ENCODE measurements at places on chromosomes 3 and 15.

DNA sequence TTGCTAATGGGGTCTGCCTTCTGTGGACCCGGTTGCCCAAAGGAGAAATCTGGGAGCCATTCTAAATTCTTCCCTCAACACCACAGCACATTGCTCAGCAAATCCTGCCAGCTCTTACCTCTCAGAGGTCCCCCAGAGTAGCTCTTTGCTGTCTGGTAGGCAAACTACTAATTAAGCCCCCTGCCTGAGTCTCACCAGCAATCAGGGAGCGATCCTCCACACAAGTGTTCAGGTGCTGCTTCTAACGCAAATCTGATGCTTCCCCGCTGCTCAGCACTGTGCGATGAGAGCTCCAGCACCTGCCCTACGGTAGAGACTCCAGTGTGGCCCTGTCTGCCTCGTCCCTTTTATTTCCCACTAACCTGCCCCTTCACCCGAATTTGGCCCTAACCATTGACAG is 60.5 kb downstream of the HCN4 start:
- no peak for DNase-seq

DNA sequence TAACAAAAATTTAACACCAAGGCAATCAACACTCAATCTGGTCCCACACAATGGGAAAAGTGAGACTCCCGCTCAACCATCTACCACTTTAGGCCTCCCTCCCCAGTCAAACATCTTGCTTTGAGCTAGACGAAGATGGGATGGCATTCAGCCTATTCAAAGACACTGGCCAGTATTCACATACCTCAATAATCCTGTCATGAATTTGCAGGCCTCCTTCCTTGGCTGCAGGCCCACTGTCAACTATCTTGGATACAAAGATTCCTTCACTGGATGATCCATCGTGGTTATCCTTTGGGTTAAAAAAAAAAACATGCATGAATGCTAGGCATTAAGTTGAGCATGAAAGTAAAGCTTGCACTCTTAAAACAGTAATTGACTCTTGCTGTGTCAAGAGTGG is 22.6 kb downstream of the PDZRN3 start:
- DNase-seq, result no peak

DNA sequence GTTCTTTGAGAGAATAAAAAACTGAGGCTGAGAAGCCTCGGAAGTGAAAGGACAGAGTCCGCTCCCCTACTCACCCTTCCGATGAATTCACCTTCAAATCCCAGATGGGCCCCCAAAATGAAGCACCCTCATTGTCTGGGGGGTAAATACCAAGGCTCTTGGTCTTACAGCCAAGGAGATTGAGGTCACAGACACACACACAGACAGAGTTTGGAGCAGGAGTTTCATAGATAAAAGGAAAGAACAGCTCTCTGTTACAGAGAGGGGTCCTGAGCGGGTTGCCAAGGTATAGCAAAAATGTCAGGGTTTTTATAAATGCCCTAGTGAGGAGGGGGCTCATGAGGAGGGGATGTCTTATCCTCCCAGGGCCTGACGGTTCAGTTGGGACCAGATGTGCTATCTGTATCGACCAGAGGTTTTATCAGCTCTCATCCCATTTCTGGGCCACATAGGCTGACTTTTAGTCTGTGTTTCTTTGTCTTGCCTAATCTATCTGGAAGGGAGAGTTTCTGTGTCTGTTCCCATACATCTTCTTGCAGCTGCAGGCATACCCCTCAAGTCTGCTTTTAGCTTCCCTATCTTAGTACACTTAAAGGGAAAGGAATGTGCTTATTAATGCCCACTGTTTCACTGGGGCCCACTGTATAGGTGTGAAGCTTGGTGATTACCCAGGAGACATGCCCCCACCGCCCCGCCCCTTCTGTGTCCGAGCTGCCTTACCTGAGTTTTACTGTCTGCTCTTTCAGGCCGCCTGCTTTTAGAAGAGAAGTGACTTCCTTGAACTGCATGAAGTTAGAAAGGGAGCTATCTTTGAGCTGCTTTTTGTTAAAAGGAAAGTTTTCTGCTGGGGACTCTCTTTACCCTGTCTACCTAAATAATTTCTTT is 66.8 kb upstream of the ATP11B start:
- DNase-seq, result no peak

- DNase-seq, result no peak
Observed at GRCh38 chr3:66010739-66011655, 27.7 kb downstream of the MAGI1 start.

DNA sequence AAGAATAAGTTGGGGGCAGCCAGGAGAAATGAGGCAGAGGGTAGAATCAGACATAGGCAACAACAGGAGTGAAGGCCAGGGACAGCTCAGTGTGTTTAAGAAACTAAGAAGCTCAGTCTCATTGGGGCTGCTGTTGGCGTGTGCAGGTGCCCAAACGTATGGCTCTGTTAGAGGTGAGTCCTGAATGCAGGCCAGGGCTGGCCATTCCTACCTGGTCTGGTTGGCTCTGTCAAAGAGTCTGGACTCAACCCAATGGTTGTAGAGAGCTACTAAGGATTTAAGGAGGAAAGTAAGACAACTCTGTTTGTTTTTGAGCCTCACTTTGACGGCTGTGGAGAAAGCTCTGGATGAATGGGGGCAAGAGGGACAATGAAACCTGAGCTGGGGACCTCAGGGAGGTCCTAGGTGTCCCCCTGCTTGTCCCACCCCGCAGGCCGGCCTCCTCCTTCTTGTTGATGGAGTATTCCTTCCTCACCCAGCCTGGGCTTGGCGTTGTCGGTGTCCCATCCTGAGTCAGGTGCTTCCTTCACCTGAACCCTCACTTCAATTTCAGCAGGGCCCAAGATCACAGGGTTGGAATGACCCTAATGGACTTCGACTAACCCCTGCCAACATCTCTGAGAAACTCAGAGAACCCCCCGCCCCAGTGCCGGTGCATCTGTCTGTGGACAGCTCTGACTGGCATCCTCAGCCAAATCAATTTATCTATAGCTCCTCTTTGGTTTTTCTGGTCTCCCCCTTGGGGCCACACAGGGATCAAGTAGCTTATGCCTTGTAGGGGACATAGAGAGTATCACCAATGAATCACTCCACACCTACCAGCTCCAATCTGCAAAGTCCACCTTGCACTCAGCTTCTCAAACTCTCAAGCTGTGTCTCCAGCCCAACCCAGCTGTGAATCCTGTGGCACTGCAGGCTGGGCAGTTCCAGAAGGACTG is 8.3 kb downstream of the ITGA11 start:
- DNase-seq, result no peak

DNA sequence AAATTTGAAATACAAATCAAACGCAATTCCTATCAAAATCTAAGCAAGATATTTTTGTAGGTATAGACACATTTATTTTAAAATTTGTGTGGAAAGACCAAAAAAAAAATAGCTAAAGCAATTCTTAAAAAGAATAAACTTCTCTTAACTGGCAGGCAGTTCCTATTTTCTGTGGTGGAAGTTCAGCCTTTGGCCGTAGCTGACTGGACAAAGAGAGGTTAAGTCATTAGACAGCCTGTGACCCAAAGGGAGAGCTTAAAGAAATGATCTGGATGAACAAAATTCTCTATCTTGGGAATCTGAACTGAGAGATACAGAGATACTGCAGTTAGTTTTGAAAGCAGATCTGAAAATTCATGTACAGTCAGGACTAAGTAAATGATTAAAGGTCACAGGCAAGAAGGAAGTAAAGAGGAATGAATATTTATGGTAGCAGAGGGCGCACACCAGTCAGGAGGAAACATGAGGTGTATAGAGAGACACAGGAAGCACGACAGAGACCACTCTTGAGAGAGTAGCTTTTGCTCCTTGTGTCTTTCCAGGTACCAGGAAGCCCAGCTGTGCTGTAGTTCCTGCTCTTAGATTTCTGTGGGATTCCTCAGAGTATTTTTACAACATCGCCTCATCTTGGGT is 57.5 kb downstream of the TPRG1 start:
- no peak for DNase-seq

DNA sequence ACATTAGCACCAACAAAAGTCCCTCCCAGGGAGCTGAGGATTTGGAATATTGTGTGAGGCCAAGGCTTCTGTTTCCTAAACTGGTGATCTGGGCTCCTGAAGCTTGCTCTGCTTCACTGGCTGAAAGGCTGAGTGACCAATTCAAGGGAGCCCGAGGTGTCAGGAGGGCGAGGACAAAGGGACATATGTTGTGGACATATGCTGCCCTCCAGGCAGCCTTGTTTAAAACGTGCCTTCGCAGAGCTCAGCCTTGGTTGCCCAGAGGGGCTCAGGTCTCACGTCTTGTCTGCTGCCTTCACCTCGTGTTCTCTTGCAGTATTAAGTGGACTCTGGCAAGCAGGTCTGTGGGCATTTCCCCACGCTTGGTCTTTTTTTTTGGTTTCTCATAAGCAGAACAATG is 7.0 kb downstream of the SLCO3A1 start:
- no peak for DNase-seq

DNA sequence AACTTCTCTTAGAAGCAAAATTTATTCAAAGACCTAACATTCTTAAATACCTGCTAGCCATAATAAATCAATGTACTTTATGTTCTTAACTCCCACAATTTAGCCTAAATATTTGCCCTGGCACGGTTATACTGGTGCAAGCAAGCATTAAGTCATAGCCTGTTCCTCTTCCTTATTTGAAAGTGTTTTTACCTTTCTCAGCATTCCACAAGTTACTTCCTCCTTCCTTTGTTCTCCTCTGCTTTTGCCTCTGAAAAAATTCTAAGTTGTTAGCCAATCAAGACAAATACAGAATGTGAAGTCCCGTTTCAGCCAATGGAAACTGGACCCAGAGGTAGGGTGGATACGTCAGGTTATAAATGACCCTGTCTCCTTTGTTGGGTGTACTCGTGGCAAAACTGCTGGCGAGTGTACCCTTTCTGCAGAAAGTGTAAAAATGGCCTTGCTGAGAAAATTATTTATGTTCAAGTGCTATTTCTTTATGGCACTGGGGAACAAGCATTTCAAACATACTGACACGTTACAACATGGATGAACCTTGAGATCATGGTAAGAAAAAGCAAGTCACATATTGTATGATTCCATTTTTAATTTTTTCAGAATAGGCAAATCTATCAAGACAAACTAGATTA is 3.1 kb upstream of the TATDN2 start:
- no peak for DNase-seq

- DNase-seq, result no peak
Observed at GRCh38 chr3:142501004-142501926, 53.4 kb upstream of the XRN1 start.

- DNase-seq, result no peak
Observed at GRCh38 chr3:139317660-139318430, 26.0 kb upstream of the MRPS22 start.

DNA sequence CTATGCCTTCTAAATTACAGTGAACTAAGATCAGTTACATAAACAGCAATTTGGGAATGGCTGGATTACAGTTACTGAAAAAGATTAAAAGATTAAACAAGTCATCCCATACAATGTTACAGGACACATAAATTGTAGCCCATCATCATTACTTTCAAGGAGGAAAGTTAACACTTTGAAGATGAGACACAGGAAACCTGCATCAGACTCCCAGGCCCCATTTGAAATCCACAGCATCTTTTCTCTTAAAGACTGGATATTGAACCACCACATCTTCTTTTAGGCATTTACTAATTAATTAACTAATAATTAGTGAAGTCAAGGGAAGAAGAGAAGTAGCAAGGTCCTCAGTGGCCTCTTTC is 170.2 kb downstream of the PLCL2 start:
- no peak for DNase-seq

GRCh38 chr3:172892158-172892557 is 141.6 kb downstream of the ECT2 start:
- DNase-seq, result no peak

DNA sequence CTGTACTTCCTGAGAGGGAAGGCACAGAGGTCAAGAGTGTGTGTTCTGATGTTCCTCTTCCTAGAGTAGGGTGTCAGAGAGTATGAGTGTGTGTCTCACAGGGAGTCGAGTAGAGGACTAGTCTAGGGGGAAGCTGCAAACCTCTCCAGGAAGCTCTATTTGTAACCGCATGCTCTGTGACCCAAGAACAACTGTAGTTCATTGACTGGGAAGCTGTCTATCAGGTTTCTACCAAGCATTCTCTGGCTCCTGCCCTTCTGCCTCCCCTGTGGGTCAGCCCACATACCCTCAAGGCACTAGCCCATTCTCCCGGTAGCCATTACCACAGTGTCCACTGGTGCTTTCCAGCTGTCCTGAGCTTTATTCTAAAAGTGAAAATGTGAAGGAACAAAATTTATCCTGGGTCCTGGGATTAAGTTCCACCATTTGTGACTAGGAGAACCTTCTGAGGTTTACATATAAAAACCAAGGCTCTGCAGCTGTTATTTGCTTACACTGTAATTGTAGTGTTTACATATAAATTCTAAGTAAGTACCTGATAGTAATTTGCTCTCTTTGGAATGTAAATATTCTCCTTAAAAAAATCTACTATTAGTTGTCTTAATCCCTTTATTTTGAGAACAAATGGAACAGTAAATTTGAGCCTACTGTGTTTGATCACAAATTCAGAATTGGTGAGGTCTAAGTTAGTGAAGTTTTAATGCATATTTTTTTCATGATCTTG is 40.7 kb downstream of the MYRIP start:
- DNase-seq, result no peak

GRCh38 chr15:59437142-59437816 is 707 bp upstream of the FAM81A start:
- no peak for DNase-seq

DNA sequence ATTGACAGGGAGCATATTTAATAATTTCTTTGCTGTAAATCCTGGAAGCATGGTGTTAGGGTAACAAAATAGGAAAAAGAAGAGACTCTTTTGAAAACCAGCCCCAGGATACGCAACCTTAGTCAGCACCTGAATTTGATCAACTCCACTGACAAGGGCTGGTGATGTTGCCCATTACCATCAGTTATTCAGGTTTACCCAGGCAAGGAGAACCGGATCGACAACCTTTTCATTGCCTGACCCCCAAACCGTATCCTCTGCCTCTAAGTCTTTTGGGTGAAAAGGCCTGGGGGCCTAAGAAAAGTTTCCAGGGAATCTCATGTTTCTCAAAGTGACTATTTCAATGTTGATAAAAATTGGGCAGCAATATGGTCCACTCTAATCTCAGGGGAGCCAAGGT is 313.3 kb downstream of the KBTBD8 start:
- no peak for DNase-seq

DNA sequence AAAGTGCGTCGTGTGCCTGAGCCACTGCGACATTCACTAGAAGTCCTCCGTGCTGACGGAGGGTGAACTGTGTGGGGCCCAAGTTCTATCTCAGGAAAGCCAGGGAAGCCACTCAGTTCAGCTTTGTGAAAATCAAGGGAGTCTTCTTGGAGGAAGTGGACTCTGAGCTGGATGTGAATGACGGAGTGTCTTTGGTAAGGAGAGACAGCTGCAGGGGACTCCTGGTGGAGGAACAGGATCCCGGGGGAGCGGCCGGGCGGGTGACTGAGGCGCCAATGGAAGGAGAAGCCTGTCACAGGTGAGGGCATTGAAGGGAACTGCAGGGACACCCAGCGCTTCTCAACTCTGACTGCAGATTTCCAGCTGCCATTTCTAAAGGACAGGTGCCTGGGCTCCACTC is 75.6 kb downstream of the APBA2 start:
- DNase-seq, result no peak

DNA sequence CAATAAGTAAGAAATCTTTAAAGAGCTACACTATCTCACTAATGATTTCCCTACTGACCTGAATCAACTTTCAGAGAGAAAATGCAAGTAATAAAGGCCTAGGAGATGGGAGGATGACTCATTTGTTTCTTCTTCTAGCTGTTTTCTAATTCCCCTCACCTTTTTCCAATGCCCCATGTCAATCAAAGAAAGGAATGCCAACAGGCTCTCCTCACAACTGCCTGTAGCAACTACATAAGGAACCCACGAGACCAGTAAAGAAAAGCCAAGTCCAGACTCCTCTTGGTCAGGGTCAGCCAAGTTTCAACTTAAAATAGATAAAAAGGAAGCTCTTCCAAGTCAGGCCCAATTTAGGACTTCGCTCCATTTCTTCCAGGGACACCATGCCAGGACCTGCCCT is 201.9 kb downstream of the TNIK start:
- no peak for DNase-seq

All from amygdala (tissue), 56 donors.